ENCODE measurements at places on chromosomes 1 and 21.

DNA sequence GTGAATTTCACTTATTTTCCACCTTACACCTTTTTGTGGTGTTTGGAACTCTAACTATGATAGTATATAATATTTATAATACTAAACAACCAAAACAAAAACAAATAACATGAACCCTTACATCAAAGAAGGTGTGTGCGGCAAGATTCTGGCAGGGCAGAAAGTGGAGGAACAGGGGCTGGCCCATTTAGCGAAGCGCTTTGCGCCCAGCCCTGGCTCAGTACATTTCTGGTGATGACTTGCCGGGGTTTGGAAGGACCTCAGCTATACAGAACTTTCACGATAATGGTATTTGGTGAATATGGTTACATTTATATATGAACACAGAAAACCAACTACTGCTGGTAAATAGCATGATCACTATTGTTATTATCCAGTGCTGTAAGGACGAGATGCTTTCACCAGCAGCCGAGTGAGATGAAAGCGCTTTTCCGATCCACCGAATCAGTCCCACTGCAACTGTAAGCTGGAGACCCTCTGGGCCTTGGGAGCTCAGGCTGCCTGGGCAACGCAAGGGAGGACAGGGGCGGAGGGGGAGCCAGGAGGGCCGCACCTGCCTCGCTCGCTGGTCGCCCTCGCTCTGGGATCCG, 63.9 kb downstream of the CD247 start:
- DNase-seq = no peak

DNA sequence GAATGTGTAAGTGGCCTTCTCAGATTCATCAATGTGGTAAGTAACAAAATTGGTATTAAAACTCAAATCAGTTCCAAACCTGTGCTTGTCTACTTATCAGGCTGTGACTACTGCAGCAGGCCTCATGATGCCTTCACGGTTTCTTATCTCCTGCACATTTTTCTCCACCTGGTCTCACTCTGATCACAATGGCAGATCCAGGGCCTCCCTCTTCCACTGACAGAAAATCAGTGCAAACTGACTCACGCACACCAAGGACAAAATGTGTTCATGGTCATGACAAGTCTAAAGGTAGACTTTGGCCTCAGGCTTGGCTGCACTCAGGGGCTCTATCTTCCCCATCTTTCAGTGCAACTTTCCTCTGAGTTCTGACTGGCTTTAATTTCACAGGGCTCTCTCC, 56.7 kb upstream of the ATP1A1 start:
- DNase-seq = no peak

- DNase-seq = no peak
Measured at GRCh38 chr21:16081304-16081703, 351.5 kb downstream of the USP25 start.

GRCh38 chr1:54987919-54988705, 7.7 kb downstream of the TMEM61 start:
- DNase-seq = no peak

Measured in stimulated activated CD4-positive, alpha-beta T cell treated with anti-CD3 and anti-CD28 coated beads, Interleukin-4, amount 100 ng/mL, for 24 hours (primary cell).